ENCODE measurements at places on chromosomes 5 and 9.
A peak's percentile ranks its signal among the peaks of the same experiment; 100 is the strongest.

DNA sequence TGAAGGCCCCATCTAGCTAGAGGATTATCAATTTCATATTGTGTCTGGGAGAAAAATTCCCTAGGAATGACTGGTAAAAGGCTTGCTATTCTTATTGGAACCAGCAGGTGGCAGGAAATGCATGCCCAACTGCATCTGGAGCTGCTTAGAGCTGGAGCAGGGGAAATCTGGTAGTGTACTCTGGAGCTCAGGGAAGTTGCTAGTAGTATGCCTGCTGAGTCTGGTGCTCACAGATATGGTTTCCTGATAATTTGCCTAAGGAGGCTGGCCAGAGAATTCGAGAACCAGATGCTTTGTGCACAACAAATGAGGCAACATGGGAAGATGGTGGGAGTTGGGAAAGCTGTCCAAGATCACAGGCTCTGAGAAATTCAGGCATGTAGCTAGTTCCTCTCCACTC is 53.7 kb downstream of the G3BP1 start:
- DNase-seq: peak; percentile 72

DNA sequence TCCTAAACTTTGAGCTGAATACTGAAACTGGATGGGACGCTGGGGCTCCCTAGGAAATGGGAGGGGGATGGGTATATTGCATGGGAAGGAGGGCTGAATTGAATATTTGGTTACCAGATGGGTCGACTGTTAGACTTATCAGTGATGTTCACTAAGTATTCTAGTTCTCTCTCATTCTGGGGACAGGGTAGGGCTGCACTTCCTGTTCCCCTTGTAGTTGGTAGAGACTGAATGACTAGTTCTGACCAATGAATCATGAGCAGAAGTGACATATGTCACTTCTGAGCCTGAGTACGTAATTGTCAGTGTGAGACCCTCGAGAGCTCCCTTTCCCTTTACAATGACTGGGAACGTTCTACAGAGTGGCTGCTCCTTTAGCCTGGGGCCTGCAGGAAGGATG is 55.5 kb upstream of the DMRT1 start:
- no peak for DNase-seq

- DNase-seq: no peak
These were observed 68.7 kb downstream of the KCNN2 start for GRCh38 chr5:114430532-114430931.

- DNase-seq: no peak
These were observed 81.2 kb downstream of the ALDH1A1 start for GRCh38 chr9:72871685-72872084.

GRCh38 chr5:9470410-9470809 is 75.5 kb downstream of the SEMA5A start:
- no peak for DNase-seq

- DNase-seq: no peak
These were observed 6.2 kb downstream of the OXCT1 start for GRCh38 chr5:41863871-41864486.

GRCh38 chr5:178626484-178627258 is at the start of gene CLK4:
Gene CLK4, minus strand, starts transcription at chr5:178627050. Its CDS starts 3,634 bp downstream, at chr5:178623416.
- DNase-seq: peak; percentile 97
